ENCODE measurements at places on chromosomes 1 and 21. TPM values are rescaled to one million over a fixed set of nuclear protein-coding genes. Genes with fewer than 3 reads are reported as not detected.
A peak's percentile ranks its signal among the peaks of the same experiment; 100 is the strongest.

The SNRPE gene
- total RNA-seq, result 90.5 TPM

GRCh38 chr21:35614396-35614921, 445.9 kb downstream of the SETD4 start:
- DNase-seq, result no peak

- no peak for DNase-seq
These were observed 3.0 kb upstream of the LACTBL1 start for GRCh38 chr1:22975694-22976093.

GRCh38 chr1:34162852-34163766, 1.9 kb downstream of the CSMD2 start:
- peak; percentile 73 for DNase-seq

DNA sequence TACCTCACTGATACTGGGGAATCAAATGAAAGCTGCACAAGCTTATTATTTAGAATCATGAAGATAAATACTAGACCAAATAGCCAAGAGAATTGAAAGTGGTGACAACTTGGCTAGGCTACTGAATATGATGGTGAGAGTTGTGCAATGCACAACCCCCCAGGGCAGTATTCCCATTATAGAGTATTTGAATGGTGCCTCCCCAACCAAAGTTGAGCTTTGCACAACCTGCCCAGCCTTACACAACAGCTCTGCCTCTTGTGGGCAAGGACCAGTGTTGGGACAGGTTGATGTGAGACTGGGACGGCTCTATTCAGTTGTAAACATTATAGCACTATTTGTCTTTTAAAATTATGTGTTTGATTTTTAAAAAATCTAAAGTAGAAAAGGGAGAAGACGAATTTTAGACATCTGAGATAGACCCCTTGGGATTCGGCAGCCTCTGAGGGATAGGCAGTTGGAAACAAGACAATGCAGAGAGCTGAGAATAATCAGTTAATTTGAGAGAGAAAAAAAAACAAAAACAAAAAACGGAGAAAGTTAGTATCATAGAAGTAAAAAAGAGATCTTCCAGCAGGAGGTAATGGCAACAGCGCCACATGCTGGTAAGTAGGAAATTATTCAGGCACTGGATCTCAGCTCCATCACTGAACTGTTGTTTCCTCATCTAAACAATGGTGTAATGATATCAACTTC, 91.0 kb upstream of the KCNA3 start:
- peak; percentile 63 for DNase-seq

DNA sequence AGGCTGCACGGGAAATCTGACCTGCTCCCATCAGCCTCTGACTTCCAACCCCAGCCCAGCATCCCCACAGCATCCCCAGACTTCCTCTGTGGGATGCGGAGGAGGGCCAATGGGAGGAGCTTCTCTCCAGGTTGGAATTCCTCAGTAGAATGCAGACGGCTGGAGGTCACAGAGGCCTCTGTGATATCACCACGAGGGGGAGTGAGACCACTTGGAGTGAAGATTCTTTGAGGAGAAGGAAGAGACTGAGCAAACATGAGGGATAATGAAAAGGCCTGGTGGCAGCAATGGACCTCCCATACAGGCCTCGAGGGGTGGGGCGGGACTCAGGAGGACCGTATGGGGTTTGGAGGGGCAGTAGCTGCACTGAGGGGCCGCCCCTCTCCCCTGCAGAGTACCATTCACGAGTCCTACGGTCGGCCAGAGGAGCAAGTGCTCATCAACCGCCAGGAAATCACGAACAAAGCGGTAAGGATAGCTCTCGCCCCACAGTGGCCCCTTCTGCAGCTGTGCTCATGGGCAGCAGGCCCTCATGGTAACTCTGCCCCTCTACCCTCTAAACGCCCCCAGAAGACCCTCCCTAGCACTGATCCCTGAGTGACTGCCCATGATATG, at the start of gene CATSPER4:
TSS of gene CATSPER4 (plus strand) at position 230 of the 615 bp plus-strand sequence. CDS start at position 256, 26 bp downstream.
- peak; percentile 46 for DNase-seq

The LYPD8 gene
- not detected for total RNA-seq

The METTL13 gene
- 17.5 TPM for total RNA-seq

The HSF2BP gene
- 1.0 TPM for total RNA-seq

The ESRRG gene
- total RNA-seq, result 43.2 TPM

- DNase-seq, result peak; percentile 21
These were observed 61.6 kb downstream of the PTGS2 start for GRCh38 chr1:186618401-186619170.

Measured in tongue (tissue), 3 donors.